ENCODE measurements at places on chromosomes 11 and 22.
A peak's percentile ranks its signal among the peaks of the same experiment; 100 is the strongest.

DNA sequence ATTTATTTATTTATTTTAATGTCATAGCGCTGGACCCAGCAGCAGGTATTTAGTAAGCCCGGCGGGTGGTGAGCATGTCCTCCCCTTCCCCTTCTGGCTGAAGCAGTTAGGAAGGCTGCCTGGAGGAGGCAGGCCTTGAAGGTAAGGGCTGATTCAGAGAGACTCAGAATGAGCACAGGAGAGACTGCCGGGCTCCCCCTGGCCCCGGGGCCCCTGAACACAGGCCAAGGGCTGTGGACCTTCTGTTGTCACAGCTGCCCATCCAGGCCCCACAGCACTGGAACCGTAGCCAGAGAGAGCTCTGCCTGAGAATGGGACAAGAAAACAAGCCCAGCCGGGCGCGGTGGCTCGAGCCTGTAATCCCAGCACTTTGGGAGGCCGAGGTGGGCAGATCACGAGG, 52.8 kb downstream of the KCNJ4 start:
- DNase-seq, result no peak

- peak; percentile 53 for DNase-seq
Observed at GRCh38 chr11:116927163-116927974, 89.9 kb upstream of the APOA1 start.

- DNase-seq, result no peak
Observed at GRCh38 chr11:23022854-23023253, 162.6 kb upstream of the CCDC179 start.

- DNase-seq, result no peak
Observed at GRCh38 chr11:85665733-85666132, 804 bp upstream of the CREBZF start.

GRCh38 chr11:67286621-67287333, 2.3 kb upstream of the ANKRD13D start:
- no peak for DNase-seq

GRCh38 chr11:15127341-15127740, 12.6 kb downstream of the INSC start:
- DNase-seq, result no peak

DNA sequence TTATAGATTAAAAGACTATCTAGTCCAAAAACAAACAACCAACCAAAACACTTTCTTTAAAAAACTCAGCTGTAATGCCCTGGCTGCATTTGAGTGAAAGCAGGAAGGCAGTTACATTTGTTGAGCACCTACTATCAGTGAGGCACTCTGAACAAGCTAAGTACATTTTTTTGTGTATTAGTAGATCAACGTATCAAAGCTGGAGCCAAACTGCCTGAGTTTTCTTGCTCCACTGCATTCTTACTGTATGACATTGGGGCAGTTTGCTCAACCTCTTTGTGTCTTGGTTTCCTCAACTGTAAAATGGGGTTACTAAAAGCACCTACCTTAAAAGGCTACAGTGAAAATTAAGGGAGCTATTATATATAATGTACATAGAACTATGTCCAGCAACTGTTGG, 22.0 kb downstream of the COA4 start:
- DNase-seq, result no peak

- DNase-seq, result no peak
Observed at GRCh38 chr11:106904826-106905225, 113.5 kb downstream of the GUCY1A2 start.

- DNase-seq, result no peak
Observed at GRCh38 chr22:49299821-49300231, 527.8 kb downstream of the BRD1 start.

GRCh38 chr11:9821008-9821752, 157.3 kb downstream of the SWAP70 start:
- no peak for DNase-seq

GRCh38 chr11:67368621-67369020, 4.8 kb downstream of the CLCF1 start:
- DNase-seq, result no peak

- no peak for DNase-seq
Observed at GRCh38 chr11:35248558-35249323, 109.8 kb downstream of the CD44 start.

DNA sequence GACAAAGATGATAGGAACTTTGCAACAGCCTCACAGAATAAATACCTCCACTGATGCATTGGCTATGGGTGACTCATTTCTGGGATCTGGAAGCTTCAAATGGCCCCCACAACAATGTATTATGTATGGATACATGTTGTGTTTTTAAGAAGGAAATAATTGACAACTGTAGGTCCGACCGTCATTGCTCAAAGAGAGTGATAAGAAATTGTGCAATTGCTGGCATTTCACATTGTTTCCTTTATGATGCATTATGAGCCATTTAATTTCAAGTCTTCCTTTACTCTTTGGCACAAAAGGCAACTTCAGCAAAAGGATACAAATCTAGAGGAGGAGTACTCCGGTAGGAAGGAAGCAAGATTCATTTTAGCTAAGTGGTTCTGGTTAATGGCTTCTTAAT, 2.0 kb downstream of the ANO3 start:
- DNase-seq, result no peak

DNA sequence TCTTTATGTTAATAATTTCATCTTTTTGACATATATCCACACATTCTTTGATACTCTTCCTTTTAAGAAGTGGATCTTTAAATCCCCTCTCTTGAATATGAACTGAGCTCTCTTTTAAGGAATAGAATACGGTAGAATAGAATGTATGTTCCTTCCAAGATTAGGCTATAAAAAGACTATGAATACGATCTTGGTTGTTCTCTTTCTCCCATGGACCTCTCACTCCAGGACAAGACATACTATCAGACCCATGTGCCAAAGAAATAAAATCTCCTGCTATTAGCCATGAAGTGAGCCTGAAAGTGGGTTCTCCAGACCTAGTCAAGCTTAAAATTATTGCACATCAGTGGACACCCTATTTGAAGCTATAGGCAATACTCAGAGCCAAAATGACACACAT, 392.2 kb upstream of the ANO3 start:
- no peak for DNase-seq

DNA sequence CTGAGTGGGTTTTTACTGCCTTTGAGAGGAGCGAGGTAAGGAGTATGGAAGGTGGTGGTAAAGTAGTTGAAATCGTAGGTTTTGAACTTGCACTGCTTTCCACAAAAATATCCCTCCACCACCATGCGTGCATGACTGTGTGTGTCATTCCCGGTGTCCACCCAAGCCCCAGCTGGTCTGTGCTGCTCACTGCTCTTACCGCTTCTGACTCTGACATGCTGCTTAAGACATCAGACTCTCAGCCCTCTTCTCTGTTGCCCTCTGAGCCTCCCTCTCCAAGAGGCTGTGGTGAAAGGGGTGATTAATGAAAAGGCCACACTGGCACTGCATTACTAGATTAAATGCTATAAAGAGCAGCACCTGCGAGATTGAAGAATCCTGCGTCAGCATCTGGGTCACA, 128.7 kb downstream of the SPATA19 start:
- DNase-seq, result no peak

- DNase-seq, result no peak
Observed at GRCh38 chr22:48478529-48479265, 1349.0 kb downstream of the BRD1 start.

- no peak for DNase-seq
Observed at GRCh38 chr11:94732617-94733281, 35.4 kb upstream of the AMOTL1 start.

DNA sequence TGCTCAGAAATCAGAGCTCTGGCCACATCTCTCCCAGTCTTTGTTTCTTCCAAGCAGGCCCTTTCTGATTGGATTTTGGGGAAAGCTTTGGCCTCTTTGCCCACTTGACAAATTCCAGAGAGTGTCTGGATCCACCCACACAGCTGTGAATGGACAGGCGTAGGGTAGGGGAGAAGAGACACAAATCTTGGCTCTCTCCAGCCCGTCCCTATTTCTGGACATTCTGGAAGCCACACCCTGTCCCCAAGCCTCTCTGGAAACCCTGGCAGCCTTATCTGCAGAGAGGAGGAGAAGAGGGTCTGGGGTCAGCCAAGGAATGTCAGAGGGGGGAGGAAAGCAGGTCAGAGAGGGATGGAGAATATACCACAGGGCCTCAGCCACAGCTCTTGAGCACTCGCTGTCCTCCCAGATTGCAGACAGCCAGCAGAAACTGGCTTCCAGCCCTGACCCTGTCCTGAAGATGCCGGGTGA, 59.5 kb upstream of the WNT11 start:
- DNase-seq, result no peak

DNA sequence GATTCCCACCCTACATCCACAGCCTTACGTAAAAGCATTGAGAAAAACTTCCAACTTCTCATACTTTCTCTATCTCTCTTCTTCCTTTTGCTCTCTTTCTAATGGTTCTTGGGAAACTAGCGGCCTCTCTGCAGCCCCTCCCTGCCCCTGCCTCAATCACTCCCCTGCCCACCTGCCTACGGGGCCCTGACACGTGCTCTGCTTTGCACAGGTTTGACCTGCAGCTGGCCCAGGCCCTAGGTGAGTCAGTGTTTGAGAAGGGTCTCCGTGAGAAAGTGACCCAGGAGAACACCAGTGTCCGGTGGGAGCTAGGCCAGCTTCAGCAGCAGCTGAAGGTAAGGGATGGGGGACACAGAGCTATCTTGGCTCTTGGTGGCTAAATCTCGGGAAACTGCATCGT, 160.4 kb downstream of the MYO18B start:
- DNase-seq, result no peak

GRCh38 chr11:35261197-35261596, 122.2 kb downstream of the CD44 start:
- no peak for DNase-seq

DNA sequence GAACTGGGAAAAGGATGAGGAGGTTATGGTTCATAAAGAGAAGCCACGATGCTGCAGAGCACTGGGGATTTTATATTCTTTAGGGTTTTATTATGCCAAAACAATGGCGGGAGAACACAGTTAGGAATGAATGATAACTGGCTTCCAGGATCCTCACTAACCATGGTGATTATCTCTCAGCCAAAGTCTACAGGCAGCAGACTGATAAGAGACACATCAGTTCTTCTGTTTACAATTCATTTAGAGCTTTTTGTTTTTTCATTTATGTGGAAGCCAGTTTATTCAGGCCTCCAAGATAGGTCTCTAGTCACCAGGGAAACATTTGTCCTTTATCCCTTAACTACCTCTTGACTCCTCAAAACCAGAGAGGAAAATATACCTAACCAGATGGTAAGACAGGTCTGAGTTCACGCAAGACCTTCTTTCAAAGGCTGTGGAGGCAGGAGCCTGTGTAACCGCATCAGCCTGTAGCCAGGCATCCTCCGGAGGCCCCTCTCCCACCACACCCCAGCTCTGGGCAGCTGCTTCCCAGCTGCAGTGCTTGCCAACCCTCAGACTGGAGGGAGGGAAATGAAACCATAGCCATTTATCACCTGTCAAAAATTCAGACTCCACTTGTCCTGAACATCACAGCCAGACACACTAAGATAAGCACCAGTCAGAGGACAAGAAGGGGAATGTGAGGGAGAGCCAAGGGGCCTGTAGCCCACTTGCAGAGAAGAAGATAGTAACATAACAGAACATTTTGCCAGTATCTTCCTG, 57.2 kb upstream of the FAM181B start:
- no peak for DNase-seq

DNA sequence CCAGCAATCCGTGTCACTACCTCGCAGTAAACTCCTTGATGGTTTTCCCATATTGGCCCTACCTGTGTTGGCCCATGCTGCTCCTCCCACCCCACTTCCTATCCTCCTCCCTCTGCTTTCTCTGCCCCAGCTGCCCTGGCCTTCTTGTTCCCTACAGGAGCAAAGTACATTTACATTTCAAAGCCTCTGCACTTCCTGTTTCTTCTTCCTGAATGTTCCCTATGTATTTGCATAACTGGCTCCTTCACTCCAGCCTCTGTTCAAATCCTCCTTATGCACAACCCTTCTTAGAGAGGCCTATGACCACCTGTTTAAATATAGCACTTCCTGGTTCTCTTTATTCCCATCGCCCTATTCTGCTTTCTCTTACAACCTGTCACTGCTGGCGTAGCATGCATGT, 62.2 kb downstream of the PARVA start:
- DNase-seq, result no peak

DNA sequence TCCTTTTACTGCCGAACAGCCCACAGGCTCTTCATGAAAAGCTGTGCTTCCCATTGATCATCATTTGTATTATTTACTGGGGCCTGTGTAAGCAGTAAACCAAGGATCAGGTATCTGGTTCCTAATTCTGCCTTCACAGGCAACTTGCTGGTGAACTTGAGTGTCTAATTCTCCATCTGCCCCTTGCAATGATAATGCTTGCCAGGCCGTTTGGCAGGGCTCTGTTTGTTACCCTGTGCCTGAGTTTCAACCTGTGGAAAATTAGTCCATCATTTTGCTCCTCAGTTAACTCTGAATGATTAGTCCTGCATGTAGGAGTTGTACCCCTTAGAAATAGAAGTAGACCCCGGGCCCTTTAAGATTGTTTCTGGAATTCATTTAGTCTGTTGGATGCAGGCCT, 298.4 kb upstream of the CADM1 start:
- DNase-seq, result no peak

DNA sequence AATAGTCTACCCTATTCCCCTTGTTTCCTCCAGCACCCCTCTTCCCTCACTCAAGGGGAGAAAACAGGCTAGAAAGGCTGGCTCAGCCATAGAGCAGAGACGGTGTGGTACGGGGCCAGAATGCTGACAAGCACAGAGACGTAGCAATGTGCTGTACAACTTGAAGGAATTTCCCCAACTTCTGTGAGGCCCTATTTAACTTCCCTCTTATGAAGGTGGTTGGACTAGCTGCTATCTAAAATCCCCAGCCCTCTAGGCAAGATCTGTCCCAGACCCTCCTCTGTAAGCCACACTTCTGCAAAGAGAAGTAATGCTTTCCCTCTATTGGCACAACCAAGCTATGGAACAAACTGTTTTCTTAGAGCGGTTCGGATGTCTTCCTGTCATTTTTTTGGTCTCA, 37.8 kb downstream of the PLEKHA7 start:
- no peak for DNase-seq
